ENCODE measurements at places on chromosomes 13 and 19.

DNA sequence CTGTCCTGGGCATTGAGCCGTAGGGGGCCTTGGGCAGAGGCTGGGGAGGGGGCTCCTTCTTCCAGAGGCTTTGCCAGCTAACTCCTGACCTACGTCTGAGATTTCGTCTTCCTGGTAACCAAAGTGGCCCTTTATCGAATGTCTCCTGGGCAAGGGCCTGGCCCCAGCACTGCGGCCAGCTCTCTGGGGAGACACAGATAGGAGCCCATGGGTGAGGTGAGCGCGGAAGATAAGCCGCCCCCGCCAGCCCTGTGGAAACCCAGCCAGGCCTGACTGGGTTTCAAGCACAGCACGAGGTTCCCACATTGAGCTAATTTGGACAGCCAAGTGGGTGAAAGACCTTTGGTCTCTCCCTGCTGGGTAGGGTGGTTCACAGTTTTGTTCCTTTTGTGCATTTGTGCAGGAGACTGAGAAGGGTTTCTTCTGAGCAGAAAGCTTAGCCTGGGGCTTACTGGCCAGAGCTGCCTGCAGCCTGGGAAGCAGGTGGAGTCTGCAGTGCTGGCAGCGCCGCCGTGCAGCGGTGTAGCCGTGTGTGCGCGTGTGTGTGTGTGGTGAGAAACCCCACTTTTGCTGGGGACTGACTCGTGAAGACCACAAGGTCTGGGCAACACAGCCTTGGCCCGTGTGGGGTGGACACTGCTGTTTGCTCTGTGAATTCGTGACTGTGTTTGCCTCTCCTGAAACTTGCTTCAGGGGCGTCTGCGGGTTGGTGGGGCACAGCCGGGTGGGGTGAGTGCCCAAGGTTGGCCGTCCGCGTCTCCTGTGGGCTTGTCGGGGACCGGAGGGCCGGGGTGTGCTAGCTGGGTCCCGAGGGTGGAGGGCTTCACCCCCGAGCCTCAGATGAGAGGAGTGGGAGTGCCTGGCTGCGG lies 2.5 kb downstream of the BSG start:
- DNase-seq: no peak

DNA sequence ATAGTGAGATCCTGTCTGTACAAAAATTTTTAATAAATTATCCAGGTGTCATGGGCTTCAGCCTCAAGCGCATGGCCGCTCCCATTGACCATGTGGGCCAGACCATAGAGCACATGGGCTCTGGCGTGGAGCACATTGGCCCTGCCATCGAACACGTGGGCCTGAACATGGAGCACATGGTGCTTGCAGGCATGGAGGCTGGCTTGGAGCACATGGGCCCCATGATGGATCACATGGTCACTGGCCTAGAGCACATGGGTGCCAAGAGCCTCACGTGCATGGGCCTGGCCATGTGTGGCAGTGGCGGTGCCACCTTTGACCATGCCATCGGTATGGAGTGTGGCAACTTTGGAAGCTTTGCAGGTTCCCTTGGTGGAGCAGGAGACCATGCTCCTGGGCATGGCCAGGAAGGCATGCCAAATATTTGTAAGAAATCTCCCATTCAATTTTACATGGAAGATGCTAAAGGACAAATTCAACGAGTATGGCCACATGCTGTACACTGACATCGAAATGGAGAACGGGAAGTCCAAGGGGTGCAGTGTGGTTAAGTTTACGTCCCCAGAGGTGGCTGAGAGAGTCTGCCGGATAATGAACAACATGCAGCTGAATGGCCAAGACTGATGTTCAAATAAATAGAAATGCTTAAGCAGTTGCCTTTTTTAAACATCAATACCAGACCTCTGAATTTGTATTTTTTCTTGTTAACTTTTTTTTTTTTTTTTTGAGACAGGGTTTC lies 21.3 kb upstream of the SLC1A5 start:
- no peak for DNase-seq

- no peak for DNase-seq
These were observed 1.2 kb downstream of the TBC1D17 start for GRCh38 chr19:49878744-49879070.

GRCh38 chr19:1941146-1942077 lies at the start of gene CSNK1G2:
Gene CSNK1G2 (plus strand): TSS chr19:1941172. CDS start chr19:1969773, 28,601 bp downstream.
- no peak for DNase-seq

- DNase-seq: no peak
These were observed 2.8 kb upstream of the LHFPL6 start for GRCh38 chr13:39605677-39606320.

- DNase-seq: no peak
These were observed 79.9 kb upstream of the MYCBP2 start for GRCh38 chr13:77406644-77407440.

DNA sequence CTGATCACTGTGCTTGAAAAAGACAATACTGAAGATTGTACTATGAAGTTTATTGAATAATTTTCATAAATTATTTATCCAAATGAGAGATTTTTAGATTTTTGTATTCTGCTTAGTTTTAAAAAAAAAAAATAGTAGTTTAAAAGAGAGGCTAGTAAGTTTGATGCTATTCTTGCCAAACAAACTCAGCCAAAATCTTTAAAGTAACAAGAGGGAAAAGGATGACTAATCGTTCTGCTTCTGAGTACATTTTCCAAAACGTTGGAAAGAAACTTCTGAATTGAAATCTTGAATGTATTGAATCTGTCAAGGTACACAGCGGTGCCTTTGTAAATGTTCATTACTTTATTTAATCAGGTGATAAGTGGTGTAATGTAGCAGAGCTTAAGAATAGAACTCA lies 34.4 kb downstream of the NUP58 start:
- DNase-seq: no peak

DNA sequence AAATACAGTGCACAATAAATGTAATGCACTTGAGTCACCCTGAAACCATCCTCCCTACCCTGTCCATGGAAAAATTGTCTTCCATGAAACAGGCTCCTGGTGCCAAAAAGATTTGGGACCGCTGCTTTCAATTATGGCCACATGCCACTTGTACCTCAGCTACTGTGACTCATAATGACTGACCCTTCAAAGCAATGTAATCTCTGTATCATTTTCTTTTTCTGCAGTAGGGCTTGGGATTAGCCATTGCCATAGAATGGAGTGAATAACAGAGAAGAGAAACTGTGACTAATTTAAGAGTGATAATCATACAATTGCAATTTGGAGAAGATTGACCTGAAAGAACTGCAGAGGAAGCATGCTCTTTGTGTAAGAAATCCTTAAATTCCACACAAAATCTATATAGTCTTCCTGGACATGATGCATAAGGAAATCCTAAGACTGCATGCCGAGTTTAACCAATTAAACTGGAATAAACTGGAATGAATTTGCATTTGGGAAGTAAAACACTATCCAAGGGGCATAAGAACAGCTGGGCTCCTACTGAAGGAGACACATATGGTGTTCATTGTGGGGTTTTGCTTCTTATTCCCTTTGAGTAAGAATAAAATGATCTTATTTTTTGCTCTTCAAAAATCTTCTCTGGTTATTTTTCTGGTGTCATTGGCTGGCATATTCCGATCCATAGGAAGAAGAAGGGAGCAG lies 59.5 kb upstream of the SLC7A1 start:
- no peak for DNase-seq

- DNase-seq: no peak
These were observed 49.2 kb upstream of the RGCC start for GRCh38 chr13:41408121-41408520.

- no peak for DNase-seq
These were observed 60.4 kb upstream of the ABCC4 start for GRCh38 chr13:95361686-95362085.

DNA sequence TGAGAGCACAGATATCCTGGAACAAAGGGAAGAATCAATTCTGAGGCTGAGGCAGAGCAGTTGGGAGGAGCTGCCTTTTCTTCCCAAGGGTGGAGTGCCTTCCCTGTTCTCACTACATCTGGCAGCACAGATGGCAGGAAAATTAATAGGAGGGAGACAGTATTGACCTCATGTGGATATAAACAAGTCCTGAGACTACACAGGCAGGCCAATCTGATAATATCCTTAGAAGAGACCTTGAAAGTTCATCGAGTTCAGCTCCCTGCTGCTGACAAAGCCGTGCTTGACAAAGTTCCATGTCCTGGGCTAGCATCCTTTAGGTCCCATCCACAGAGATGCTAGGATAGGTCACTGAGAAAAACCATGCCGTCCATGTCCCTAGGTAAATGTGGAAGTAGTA lies 1451.5 kb downstream of the EFNB2 start:
- DNase-seq: no peak

DNA sequence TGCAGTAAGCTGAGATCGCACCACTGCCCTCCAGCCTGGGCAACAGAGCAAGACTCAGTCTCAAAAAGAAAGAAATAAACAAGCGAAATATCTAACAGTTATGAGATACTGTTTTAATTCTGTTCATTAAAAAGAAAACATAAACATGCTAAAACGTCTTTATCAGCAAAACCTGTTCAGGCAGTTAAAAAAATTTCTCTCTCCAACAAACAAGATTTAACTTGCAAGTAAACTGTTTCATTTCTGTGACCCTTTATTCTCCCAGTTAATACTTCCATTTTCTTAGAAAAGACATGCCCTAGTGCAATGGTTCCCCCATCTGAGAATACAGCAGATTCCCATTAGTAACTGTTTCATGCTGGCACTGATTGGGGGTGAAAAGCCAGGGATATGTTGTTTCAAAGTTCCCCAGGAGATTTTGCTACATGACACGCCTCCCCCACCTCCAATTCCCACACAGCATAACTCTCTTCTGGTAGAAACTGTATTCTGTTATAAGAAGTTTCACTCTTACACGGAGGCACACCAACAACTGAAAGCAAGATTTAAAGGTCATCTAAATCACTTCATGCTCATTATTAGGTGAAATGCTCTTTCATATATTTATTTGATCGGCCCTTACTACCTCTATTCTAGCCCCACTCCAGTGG lies 24.4 kb downstream of the ELF1 start:
- DNase-seq: no peak

DNA sequence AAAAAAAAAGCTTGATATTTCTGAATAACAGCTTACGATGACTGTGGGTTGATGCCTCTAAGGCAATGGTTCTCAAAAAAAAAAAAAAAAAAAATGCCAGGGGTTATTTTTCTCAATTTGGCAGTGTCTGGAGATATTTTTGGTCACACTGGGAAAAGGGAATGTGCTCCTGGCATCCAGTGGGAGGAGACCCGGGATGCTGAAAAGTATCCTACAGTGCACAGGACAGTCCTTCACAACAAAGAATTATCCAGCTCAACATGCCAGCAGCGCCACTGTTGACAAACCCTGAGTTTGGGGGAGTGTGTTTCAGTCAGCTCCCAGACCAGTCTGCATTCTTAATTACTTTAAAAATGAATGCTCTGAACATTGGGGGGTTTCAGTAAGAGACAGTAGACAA lies 54.5 kb downstream of the FLT3 start:
- no peak for DNase-seq

- no peak for DNase-seq
These were observed 169.5 kb upstream of the STARD13 start for GRCh38 chr13:33454844-33455705.

DNA sequence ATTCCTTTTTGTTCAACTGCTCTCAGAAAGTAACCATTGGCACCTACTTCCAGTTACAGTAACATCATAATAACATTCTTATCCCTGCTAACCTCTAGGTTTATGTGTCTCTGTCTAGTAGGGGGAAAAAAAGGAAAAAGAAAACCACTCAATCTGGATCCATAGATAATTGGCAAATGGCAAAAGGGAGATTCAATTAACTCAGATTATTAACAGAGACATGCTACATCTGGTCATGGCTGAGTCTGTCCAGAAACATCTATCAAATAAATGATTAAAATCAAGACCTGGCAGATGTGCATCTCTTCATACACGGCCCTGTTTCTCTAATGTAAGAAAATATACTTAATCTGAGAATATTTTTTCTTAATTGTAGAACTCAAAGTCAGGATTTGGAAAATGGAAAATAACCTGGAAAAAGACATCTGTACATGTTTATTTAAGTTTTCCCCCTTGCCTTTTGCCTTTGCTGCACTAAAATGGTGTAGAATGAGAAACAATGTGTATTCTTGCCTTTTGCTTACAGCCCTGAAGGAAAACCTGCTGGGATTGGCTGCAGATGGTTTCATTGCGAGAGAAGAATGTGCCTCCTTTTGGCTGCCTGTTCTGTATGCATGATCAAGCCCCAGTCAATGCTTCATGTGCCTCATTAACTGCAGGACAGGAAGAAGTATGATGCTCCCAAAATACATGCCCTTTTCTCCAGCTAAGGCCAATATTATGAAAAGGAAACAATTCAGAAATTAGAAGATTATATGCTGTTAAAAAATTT lies 921.6 kb upstream of the PCDH20 start:
- DNase-seq: no peak

DNA sequence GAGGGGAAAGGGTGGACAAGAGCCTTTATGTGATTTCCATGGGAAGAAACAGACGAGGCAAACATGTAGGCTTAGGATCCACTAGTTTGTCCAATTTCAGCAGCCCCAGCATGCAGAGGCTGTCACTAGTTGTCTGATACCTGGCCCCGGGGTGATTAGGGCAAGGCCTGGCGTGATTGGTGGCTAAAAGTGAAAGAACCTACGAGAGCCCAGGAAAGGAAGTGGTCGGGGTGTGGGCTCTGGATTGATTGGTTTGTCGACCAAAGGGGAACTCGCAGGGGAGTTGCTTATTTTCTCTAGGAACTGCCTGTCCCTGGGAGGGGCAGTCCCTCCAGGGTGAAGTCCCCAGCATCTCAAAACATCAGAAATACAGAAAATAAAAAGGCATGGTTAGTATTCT lies 64.2 kb upstream of the UQCRFS1 start:
- DNase-seq: peak; percentile 58

GRCh38 chr13:40599124-40599523 lies 67.3 kb downstream of the FOXO1 start:
- no peak for DNase-seq

GRCh38 chr19:18915639-18916038 lies 3.5 kb downstream of the COPE start:
- no peak for DNase-seq

DNA sequence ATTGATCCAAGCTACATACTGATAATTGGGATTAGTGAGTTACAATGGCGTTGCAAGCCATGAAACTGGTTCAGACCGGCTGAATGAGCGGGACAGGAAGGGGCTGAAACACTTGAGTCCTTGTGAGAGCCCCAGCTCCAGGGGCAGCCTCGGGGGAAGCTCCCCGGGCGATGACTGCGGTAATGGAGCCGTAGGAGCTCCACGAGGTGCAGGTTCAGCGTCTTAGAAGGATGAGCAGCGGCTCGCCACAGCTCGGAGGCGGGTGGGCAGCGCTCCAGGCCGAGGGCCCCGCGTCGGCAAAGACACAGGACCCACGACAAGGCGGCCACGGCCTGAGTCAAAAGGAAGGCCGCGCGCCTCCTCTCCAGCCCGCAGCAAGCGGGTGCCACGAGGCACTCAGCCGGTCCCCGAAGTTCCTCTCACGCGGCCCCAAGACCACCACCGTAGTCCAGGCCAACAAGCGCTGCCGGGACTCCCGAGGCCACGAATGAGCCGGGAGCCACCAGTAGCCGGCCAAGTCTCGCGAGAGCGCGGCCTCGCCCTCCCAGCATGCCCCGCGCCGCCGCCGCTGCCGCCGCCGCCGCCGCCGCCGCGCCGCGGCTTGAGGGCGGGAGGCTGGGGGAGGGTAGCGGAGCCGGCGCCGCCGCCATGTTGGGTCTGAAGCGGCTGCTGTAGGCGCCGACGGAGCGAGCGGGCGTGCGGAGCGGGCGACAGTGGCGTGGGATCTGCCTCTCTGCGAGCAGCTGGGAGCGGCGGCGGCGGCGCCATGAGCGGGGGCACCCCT lies at the start of gene LSM14A:
TSS of gene LSM14A (plus strand) at position 628 of the 784 bp plus-strand sequence. CDS start at position 767, 139 bp downstream.
- peak; percentile 96 for DNase-seq

- no peak for DNase-seq
These were observed 897 bp upstream of the DMKN start for GRCh38 chr19:35514282-35514809.

All from ecto neural progenitor cell (in vitro differentiated cells).